ENCODE measurements at places on chromosomes 1 and 21.

DNA sequence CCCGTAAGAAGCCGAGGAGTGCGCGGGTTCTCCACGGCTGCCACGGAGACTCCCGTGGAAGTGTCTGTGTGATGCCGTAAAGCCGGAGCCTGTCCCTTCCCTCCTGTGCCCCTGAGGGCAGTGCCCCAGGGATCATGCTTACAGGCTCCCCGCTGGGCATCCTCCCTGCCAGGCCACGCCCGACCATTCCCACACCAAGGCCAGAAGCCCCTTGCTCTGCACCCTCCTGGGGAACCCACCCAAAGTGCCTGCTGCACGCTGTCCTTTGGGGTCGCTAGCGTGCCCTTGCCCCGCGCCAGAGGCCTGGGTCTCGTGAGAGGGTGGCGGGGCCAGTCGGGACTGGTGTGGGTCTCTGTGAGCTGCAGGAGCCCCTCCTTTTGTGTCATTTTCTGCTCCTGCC is 228.5 kb upstream of the C1orf174 start:
- no peak for DNase-seq

- no peak for DNase-seq
Observed at GRCh38 chr1:23571465-23571864, 12.2 kb upstream of the ID3 start.

DNA sequence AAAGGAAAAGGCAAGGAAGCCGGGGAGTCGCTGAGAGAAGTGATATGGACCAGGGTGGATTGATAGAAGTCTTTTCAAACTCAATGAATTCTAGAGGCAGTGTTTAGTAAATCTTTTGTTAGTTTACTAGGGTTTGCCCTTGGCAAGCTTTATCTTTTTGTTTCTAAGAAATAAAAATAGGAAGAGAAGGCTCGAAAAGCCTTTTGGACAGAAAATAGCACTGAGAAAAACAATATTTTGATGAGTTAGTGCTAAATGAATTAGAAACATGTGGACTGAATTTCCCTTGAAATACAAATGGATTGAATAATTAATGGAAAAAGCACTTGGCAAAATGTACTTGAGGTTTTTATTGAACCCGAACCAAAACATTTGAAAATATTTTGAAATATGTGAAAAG is 121.8 kb upstream of the SPAG17 start:
- no peak for DNase-seq

DNA sequence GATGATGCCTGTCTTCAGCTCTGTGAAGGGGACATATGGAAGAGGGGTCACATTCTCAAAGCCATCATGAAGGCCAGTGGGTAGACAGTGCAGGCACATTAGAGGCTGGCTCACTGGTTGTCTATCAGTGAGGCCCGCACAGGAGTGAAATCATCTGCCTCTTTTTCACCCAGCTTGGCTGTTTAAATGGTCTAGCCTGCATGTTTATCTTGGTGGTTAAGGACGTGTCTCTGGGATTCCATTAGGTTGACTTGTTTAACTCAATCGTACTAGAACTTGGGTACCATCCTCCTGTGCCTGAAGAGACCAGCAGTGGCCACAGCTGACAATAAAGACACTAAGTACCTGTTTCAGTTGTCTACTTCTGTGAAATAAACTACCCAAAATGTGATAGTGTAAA is 219.3 kb downstream of the PLPP3 start:
- no peak for DNase-seq

GRCh38 chr1:3274972-3275371 is 179.5 kb upstream of the ARHGEF16 start:
- DNase-seq, result no peak

GRCh38 chr1:36771240-36771639 is 263.1 kb downstream of the GRIK3 start:
- no peak for DNase-seq

DNA sequence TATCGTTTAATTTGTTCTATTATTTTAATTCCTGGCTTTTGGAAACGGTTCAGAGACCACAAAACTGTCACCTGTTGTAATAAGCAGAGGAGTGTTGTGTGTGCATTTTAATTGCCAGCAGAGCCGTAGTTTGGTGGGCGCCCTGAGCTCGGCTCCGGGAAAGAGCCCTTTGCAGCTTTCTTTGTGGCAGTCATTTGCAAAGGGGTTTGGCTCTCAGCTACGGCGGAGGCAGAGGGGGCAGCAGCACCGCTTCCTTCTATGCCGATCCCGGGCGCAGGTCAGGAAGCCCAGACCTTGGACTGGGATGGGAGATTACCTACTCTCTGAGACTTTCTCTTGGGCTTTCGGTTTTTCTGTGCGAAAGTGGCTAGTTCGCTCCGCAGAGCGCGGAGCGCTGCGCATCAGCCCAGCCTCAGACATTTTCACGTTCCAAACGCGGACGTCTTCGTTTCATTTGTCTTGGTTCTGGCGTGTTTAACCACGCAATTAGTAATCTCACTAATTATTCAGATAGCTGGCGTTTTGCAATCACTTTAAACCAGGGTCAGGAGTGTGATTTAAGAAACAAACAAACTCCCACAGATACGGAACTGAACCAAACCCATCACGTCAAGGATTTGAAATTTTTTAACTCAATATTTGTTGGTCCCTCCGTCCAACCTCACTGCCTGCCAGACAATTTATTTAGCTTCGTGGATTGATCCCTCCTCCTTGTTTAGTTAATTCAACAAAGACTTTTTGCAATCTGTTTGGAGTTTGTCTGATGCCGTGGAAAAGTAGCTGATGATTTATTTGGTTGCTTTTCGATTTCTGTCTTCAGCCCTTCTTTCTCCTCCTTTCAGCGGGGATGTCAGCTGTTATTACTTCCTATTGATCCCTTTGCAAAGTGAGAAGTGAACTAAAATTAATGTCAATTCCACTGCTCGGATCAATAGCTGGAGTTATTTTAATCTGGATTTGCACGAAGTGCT is 3.9 kb downstream of the RNF220 start:
- no peak for DNase-seq

DNA sequence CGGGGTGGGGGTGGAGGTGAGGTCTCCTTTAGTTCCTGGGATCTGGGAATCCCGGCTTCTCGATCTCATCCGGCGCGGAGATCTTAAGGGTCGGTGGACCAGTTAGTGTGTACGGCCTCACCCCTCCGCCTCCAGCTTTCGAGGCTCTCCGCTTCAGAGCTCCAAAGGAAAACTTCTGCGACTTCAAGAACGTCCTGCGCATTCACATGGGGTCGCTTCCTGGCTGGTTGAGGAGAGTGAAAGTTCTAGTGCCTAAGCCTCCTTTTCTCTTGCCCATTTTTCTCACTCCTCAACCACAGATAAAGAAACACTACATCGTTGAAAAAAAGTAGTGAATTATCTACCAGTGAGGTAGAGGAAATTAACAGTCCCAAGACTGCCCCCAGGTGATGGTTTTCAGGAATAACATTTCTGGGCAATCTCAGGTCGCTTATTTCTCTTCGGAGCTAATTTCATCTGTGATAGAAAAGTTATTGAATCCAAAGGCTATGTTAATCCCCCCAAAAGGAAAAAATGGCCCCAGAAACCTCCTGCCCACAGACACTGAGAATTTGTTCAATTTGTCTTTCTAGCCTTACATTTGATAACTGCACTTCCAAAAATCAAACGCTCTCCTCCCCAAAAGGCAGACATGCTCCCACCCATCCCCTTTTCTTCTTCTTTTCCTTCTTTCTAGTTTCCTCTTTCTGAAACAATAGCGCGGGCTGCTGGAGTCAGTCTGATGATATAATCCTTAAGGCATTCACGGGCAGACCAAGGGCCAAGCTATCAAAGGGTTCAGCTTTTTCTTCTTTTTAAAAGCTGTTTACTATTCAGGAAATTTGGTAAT is 20.6 kb upstream of the TBX15 start:
- no peak for DNase-seq

- DNase-seq, result no peak
Observed at GRCh38 chr1:18929686-18930085, 26.8 kb downstream of the IFFO2 start.

- no peak for DNase-seq
Observed at GRCh38 chr1:61692155-61692800, 32.7 kb downstream of the TM2D1 start.

- DNase-seq, result no peak
Observed at GRCh38 chr1:4120557-4121292, 220.7 kb upstream of the C1orf174 start.

GRCh38 chr21:44914176-44914874 is 6.4 kb downstream of the ITGB2 start:
- no peak for DNase-seq

GRCh38 chr1:181127898-181128453 is 39.5 kb downstream of the IER5 start:
- no peak for DNase-seq

DNA sequence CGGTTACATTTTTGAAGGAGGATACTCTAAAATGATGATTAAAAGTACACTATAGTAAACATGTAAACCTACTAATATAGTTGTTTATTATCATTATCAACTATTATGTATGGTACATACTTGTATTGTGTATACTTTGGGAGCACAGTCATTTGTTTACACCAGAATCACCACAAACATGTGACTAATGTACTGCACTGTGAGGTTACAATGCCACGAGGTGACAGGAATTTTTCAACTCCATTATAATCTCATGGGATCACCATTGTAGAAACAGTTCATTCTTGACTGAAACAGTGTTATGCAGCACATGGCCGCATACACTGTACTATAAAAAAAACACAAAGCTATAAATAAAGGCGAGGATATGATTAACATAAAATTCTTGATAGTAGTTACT is 44.3 kb downstream of the GPATCH2 start:
- no peak for DNase-seq

DNA sequence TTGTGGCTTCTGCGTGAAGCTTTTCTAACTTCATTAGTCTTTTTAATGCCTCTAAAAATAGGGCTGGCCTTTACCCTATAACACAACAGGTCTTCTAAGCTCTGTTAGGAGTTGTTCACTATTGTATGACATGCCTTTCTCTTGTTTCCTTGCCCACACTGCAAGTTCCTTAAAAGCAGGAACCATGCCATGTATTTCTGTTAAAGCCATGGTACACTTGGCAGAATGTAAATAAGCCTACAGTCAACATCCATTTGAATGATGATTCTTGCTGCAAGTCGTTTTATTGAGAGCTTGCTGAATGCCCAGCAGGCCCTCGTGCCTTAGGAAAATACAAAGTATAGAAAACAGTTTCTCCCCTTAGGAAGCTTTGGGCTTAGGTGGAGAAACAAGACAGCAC is 214.6 kb downstream of the DUSP10 start:
- DNase-seq, result no peak

DNA sequence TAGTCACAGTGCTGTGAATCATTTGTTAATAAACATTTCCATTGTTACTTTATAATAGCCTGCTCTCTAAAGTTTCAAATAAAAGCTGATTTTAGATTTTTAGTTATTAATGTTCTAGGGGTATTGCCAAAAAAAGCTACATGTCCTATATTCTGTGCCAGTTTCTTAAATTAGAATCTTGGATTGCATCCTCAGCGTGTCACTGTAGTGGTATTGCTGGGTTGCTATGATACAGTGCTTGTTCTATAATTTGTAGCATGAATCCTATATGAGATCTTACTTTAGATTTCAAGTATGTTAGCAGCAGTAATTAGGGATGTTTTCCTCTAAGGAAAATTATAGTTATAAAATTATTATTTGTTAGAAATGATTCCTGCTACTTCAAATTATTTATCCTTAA is 16.4 kb downstream of the PPP2R5A start:
- no peak for DNase-seq

DNA sequence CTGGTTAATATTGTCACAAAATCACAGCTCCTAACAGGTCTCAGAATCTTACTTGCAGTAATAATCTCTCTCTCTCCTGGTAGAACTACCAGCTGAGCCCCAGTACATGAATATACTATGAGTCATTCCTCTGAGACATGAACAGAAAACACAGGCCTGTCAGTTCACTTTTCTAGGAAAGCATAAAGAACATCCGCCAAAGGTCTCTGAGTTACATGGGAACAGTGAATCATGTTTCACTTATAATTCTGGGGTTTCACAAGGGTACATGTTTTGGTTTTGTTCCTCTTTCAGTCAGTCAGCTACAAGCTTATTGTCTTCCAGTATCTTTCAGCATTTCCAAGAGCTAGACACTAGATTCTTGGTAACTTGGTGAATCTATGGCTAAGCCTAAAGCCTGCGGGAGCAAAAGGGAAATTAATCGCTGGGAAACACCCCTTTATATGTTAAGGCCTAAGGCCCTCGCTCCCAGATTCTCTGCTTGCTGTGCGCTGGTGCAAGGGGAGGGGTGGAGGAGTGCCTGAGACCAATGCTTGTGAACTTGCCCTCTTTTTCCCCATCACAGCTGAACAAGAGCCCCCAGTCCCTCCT is 31.7 kb downstream of the IFNGR2 start:
- no peak for DNase-seq

- DNase-seq, result no peak
Observed at GRCh38 chr1:216034506-216034905, 388.7 kb downstream of the USH2A start.

DNA sequence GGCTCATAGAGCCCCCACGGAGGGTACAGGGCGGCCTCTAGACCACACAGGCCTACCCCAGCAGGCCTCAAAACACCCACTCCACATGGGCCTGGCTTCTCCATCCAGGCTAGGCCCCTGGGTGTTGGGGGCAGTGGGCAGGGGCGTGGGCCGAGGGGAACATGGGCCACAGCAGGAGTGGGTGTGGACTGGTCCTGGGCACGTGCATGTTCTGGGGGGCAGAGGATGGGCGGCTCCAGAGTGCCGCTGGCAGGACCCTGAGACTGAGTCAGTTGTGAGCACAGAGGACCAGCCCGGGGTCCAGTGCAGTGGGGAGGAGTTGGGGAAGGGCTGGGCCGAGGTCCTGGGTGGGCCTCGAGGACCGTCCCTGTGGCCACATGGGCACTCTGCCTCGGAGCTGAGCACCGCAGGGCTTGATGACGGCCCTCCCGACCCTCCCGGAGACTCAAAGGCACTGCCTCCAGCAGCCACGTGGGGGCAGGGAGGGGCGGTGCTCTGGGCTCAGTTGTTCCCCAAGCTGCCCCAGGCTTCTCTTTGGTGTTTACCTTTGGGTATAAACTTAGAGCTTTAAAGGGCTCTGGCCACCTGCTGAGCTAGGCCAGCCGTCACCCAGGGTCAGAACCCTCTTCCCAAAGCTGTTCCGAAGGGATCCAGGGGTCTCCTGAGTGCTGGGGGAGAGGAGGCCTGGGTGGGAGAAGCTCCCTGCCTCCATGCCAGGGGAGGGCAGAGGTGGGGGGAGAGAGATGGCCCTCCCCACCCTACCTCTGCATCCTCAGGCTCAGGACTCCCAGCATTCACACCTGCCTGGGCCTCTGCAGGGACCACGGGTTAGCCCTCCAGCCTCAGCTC is 79.9 kb downstream of the MORN1 start:
- DNase-seq, result no peak

GRCh38 chr21:39010629-39011404 is 172.4 kb downstream of the PSMG1 start:
- DNase-seq, result no peak

DNA sequence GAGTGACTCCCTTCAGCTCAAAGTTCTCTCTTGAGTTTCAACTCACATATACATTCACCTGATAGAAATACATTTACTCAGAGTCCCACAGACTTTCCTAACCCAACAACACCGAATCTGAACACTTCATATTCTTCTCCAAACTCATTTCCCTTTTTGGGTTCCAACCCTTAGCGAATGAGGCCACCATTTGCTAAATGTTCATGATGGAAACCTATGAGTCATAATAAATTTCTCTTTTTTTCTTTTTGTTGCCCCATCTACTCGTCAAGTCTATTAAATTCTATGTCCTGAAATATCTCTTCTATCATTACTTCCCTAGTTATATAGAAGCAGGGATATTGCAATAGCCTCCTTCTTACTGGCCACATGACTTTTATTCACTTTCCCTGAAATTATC is 100.1 kb downstream of the HLX start:
- DNase-seq, result no peak

- DNase-seq, result no peak
Observed at GRCh38 chr1:161440312-161440894, 64.9 kb upstream of the FCGR2A start.
